Smooth muscle cell of the pulmonary artery (primary cell): ENCODE measurements at places on chromosomes 12 and 14. TPM values are rescaled to one million over a fixed set of nuclear protein-coding genes. Genes with fewer than 3 reads are reported as not detected.

The MSI1 gene
- total RNA-seq = 0.20 TPM in 1 of 2 replicates, not detected in the other

The KIF5A gene
- 0.98 and 2.1 TPM in 2 replicates for total RNA-seq

The GPR65 gene
- 0.07 and 0.26 TPM in 2 replicates for total RNA-seq

The NUP37 gene
- total RNA-seq = 20.0 and 28.7 TPM in 2 replicates

The ADAM21 gene
- total RNA-seq = 0.86 and 1.4 TPM in 2 replicates

The AKAP6 gene
- total RNA-seq = 10.1 and 47.7 TPM in 2 replicates

The AQP5 gene
- 0.23 and 0.52 TPM in 2 replicates for total RNA-seq

The RNASE3 gene
- not detected in 2 replicates for total RNA-seq

The SYT10 gene
- total RNA-seq = not detected in 2 replicates

The FAIM2 gene
- total RNA-seq = 3.7 and 8.3 TPM in 2 replicates

The PTPRO gene
- 1.9 and 2.2 TPM in 2 replicates for total RNA-seq

The C3AR1 gene
- total RNA-seq = 0.07 and 0.17 TPM in 2 replicates

The KLRB1 gene
- total RNA-seq = not detected in 2 replicates

The IQSEC3 gene
- 0.07 and 0.17 TPM in 2 replicates for total RNA-seq

The CIDEB gene
- 1.6 and 2.3 TPM in 2 replicates for total RNA-seq

The CAPZA3 gene
- not detected in 2 replicates for total RNA-seq

The DIO3 gene
- 0.13 and 1.1 TPM in 2 replicates for total RNA-seq

The ERBB3 gene
- 0.10 and 0.52 TPM in 2 replicates for total RNA-seq

The A2ML1 gene
- total RNA-seq = 0.07 TPM in 1 of 2 replicates, not detected in the other

The CHURC1 gene
- 39.0 and 54.7 TPM in 2 replicates for total RNA-seq

The GRIP1 gene
- total RNA-seq = 0.26 and 0.33 TPM in 2 replicates

The KRT74 gene
- total RNA-seq = not detected in 2 replicates

The ZDHHC22 gene
- total RNA-seq = not detected in 2 replicates

The TBX3 gene
- total RNA-seq = 4.6 and 5.0 TPM in 2 replicates

The ALX1 gene
- total RNA-seq = not detected in 2 replicates

The EPYC gene
- not detected in 2 replicates for total RNA-seq

The RTL1 gene
- total RNA-seq = not detected in 2 replicates

The CDKN1B gene
- total RNA-seq = 22.3 and 38.1 TPM in 2 replicates

The SIX6 gene
- total RNA-seq = not detected in 2 replicates

The ADCY6 gene
- total RNA-seq = 107 and 144 TPM in 2 replicates

The KCNA1 gene
- 0.33 TPM in 1 of 2 replicates, not detected in the other for total RNA-seq

The MAP4K5 gene
- total RNA-seq = 51.0 and 71.9 TPM in 2 replicates

The OTOGL gene
- total RNA-seq = 0.07 and 0.39 TPM in 2 replicates

The SLCO1A2 gene
- total RNA-seq = not detected in 2 replicates

The AQP6 gene
- 0.10 and 0.20 TPM in 2 replicates for total RNA-seq

The MORN3 gene
- total RNA-seq = 0.65 and 0.86 TPM in 2 replicates

The HOXC11 gene
- not detected in 2 replicates for total RNA-seq

The GPR132 gene
- total RNA-seq = 0.03 and 0.26 TPM in 2 replicates

The USP44 gene
- total RNA-seq = 0.69 and 1.8 TPM in 2 replicates
